Omental fat pad (tissue), 4 donors: ENCODE measurements at places on chromosomes 13 and 19. TPM values are rescaled to one million over a fixed set of nuclear protein-coding genes. Genes with fewer than 3 reads are reported as not detected.

The CEACAM8 gene
- not detected for total RNA-seq

The CTXN1 gene
- not detected for total RNA-seq

The GGN gene
- not detected for total RNA-seq

The C5AR2 gene
- 10.4 TPM for total RNA-seq

The HCST gene
- total RNA-seq: 9.5 TPM
